T-helper 1 cell (primary cell): ENCODE measurements at places on chromosomes 12 and 14.

- no peak for DNase-seq
Observed at GRCh38 chr14:72678356-72678755, 215.5 kb downstream of the DPF3 start.

DNA sequence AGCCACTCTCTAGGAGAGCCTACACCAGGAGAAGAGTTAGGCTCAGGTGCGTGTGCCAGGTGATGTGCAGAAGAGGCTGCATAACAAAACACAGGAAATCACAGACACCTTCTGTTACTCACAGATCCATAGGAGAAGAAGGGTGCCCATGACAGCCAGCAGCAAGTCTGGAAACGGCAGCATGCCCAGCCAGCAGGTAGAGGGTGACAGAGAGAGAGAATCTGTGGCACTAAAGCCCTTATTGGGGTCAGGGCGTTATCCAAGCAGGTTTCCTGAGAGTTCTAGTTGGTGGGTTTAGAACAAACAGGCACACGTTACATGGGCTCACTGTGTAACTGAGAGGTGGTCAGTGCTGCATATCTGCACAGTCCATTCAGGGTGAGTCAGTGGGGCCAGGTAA is 14.9 kb upstream of the SLC8A3 start:
- DNase-seq, result no peak

GRCh38 chr12:106429043-106429552 is 71.5 kb downstream of the POLR3B start:
- no peak for DNase-seq

DNA sequence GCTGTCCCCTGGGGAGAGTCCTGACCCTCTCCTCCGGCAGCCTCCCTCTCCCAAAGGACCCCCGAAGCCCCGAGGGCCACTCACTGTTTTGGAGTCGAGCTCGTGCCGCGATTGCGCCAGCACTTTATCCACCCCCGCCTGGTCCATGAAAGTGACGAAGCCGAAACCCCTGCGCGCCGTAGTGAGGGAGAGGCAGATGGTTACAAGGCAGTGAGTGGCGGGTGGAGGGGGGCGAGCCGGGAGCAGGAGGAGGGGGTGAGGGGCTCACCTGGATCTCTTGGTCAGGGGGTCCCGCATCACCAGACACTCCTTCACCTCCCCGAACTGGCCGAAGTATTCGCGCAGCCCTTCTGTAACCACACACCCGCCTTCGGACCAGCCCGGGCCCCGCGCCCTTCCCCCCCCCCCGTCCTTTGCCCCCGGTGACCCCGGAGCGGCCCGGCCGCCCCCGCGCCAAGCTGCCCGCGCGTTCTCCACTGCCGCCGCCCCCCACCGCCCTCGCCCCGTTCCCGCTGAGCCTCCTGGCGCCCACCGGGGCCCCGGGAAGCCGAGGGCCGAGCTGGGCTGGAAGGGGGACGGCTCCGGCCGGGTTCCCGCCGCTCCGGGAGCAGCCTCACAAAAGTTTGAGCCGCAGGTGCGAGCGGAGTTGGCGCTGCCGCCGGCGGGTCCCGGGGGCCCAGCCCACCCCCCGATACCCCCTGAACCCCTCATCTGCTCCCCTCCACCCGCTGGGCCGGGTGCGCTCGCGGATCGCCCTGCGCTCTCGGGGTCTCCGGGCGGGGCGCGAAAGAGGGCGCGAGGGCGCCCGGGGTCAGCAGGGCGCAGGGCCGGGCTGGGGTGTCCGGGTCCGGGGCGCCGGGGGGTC is 808 bp downstream of the MSI1 start:
- no peak for DNase-seq

GRCh38 chr12:106417926-106418910 is 60.7 kb downstream of the POLR3B start:
- no peak for DNase-seq

GRCh38 chr12:105085501-105085900 is 1.2 kb upstream of the ALDH1L2 start:
- no peak for DNase-seq

- DNase-seq, result no peak
Observed at GRCh38 chr12:127107744-127108143, 1159.2 kb upstream of the TMEM132C start.

DNA sequence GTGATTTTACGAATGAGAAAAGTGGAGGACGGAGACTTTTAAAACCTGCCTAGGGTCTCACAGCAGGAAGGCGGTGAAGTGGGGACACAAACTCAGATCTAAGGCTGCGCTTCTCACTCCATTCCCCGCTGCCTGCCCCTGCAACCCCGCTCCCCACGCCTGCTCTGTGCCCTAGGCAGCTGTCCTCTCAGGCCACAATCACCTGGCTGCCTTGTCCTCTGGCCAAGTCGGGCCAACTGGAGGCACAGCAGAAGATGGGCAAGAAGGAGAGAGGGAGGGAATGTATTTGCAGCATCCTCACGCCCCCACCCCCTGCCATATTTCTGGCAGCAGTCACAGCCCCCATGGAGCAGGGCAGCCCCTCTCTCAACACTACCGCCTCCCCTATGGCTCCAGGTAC is 94.9 kb downstream of the CHGA start:
- no peak for DNase-seq

- peak; percentile 12 for DNase-seq
Observed at GRCh38 chr14:100486025-100486828, 101.0 kb downstream of the BEGAIN start.

DNA sequence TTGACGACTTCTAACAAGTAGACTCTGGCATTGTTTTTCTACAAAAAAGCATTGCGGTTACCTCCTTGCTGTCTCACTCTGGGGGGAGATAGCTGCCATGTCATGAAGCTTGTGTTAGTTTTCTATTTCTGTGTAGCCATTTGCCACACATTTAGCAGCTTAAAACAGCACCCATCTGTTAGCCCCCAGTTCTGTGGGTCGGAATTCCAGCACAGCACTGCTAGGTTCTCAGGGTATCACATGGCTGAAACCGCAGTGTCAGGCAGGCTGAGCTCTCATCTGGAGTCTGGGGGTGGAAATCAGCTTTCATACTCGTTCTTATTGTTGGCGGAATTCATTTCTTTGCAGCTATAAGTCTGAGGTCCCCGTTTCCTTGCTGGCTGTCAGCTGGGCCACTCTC is 19.9 kb upstream of the STXBP6 start:
- no peak for DNase-seq

- peak; percentile 51 for DNase-seq
Observed at GRCh38 chr14:106691601-106692291, 1165.4 kb downstream of the TMEM121 start.

- no peak for DNase-seq
Observed at GRCh38 chr12:87444039-87444438, 585.2 kb downstream of the C12orf50 start.

DNA sequence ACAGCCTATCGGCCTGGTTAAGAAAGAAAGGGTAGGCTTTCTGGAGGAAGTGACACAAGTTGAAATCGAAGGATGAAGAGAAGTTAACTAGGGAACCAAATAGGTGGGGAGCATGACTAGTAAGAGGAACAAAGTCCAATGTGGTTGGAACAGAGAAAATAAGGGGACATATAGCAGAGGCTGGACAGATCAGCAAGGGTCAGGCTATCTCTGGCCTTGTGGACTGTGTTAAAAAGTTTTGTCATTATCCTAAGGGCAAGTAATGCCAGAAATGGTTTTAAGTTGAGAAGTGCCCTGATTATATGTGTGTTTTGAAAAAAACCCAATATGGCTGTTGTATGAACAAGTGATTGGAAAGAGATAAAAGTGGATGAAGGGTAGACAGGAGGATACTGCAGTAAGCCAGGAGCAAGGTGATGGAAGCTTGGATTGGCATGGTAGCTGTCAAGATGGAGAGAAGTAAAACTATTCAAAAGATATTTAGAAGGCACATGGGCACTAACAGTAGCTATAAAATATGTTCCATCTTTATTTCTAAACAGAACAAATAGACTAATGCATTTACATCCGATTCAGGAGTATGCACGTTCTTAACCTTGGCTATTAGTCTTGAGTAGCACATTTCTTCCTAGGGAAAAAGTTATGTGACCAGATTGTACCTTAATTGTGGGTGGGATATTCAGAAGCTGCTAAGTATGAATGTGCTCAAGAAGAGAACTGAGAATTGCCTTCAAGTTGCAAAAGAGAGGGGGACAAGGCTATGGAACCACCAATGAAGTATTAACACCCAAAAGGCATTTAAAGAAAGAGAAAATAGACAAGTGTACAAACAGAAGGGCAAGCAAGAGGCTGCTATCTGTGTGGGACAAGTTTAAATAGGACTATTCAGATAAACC is 46.8 kb upstream of the OR5AU1 start:
- no peak for DNase-seq
